ENCODE measurements at places on chromosomes 7 and 10.

- no peak for DNase-seq
Observed at GRCh38 chr10:79126351-79127080, 57.8 kb downstream of the ZMIZ1 start.

DNA sequence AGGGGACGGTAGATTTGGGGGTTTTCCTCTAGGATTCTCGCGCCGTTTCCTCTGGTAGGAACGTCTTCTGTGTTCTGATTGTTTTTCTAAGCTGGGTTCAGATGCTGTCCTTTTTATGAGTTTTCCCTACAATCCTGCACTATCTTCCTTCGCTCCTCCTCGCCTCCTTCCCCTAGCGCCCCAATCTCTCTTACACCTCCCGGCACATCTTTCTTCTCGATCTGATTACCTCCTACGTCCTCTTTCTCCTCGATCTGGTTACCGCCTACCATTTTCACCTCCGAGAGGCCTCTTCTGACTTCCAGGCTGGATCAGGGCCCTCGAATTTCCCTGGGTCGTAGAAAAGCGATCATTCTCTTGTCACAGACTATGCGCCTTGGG lies 413 bp downstream of the BUD31 start:
- DNase-seq: no peak

- DNase-seq: no peak
Observed at GRCh38 chr7:146057958-146058357, 58.6 kb upstream of the CNTNAP2 start.

- DNase-seq: peak; percentile 90
Observed at GRCh38 chr7:55977831-55978230, 13.4 kb downstream of the NIPSNAP2 start.

DNA sequence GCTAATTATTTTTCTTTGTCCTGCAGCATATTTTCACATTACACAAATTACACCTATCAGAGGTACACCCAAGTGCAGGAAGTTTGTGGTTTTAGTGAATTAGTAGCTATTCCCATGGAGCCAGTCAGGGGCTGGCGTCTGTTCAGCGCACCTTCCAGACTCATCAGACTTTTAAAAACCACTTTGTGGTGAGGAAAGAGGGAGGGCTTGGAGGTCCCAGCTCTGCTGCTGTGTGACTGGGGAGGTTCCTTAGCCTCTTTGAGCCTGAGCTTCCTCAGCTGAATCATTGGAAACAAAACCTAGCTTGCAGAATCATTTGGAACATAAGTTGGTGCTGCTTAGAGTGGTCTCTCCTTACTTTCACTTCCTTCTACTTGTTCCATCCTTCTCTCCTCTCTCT lies 175.4 kb downstream of the SORCS3 start:
- DNase-seq: no peak

DNA sequence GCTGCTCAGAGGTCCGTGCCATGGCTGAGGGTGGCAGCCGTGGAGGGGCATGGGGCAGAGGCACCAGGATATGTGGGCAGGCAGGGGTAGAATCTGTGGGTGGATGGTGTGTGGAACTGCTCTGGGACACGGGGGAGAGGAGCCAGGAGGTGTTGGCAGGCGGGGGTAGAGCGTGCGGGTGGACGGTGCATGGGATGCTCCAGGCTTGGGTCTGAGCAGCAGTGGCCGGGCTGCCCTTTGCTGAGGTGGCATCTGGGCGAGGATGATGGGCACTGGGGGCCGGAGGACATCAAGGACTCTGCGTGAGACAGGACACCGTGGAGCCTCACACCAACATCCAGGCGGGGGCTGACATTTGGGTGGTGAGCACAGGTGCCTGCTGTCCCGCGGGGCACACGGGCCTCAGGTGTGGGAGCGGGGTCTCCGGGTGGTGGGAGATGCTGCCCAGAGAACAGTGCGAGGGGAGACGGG lies 46.2 kb downstream of the JAKMIP3 start:
- no peak for DNase-seq

DNA sequence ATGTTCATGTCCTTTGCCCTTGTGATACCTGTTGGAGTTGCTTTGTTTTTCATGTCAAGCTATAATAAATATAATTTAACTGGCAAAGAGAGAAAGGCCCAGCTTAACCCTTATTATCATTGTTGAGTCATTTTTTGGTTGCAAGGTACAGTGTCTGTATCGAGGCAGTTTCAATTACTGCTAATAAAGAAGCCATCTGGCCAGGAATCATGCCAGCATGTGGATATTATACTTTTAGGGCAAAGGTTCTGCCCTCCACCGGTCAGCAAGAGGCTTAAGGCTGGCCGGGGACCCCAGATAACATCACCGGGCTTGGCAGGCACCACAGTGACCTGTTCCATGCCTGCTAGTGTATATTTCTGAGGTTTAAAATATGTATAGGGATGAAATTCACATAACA lies 9.0 kb upstream of the CYP3A4 start:
- DNase-seq: no peak

GRCh38 chr7:140639366-140640053 lies 1.1 kb downstream of the DENND2A start:
- no peak for DNase-seq

- DNase-seq: no peak
Observed at GRCh38 chr7:30612658-30613265, 18.1 kb downstream of the GARS1 start.

GRCh38 chr7:30831227-30831626 lies 60.0 kb downstream of the MINDY4 start:
- DNase-seq: no peak

- no peak for DNase-seq
Observed at GRCh38 chr7:5442757-5443305, 19.2 kb upstream of the TNRC18 start.

DNA sequence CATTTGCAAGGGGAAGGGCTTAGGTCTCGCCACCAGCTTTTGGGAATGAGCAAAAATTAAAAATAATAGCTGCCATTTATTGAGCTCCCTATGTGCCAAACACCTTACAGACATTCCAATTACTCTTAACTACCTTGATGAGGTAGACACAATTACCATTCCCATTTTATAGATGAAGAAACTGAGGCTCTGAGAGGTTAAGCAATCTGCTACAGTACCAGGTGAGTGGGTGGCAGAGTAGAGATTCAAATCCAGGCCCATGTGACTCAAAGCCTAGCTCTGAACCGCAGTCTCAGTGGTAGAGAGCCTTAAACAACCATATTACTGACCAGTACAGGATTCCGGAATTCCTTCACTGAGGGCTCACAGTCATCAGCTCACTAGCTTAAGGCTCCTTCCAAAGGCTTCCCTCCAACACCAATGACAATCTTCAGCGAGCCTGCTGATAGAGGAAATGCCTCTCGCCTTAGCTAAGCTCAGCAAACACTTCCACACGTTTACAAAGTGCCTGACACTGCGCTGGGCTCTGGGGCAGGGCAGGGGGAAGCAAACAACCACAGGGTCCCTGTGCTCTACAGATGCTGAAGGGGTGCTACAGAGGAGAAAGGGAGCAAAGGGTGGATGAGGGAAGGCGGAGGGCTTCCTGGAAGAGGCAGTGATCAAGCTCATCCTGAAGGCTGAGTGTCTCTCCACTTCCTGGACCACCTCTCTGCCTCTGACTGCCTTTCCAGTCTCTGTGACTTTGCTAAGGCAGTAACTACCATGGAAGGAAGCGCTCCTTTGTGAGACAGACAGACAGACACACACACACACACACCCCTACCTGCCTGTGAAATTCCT lies 7.4 kb downstream of the LRRC20 start:
- peak; percentile 39 for DNase-seq

- no peak for DNase-seq
Observed at GRCh38 chr10:55404094-55404493, 603.1 kb upstream of the PCDH15 start.

DNA sequence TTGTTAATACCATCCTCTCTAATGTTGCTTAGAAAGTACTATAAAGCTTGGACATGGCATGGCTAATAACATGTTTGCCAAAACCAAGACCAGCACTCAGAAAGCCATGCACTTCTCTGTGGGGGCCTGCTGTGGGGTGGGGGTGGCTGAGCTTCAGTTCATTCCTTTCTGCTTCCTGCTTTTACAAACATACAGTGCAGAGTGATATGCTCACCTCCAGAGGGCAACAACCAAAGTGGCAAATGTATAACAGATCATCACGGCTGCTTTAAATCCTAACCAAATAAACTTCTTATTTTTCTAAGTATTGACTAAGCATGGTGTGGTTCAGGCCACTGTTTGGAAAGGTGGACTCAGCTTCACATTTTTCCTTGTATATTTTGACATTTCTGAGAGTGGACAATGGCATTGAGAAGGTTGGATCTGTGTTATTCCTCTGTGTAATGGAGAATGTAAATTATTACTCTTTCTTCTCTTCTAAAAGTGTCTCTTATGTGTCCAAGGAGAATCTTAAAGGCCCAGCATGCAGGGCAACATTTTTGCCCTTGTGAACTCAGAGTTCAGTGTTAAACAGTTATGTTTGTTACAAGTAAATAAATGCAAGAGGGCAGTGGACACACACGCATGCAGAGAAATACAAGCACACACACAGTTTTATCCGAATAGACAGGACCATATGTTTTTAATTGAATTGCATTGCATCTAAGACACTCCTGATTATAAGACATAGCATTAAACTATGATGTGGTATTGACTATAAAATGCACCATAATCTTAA lies 186.1 kb downstream of the HERPUD2 start:
- DNase-seq: no peak

- DNase-seq: peak; percentile 71
Observed at GRCh38 chr10:110456046-110456445, 41.7 kb upstream of the DUSP5 start.

GRCh38 chr7:158024351-158024715 lies 563.3 kb downstream of the PTPRN2 start:
- DNase-seq: no peak

DNA sequence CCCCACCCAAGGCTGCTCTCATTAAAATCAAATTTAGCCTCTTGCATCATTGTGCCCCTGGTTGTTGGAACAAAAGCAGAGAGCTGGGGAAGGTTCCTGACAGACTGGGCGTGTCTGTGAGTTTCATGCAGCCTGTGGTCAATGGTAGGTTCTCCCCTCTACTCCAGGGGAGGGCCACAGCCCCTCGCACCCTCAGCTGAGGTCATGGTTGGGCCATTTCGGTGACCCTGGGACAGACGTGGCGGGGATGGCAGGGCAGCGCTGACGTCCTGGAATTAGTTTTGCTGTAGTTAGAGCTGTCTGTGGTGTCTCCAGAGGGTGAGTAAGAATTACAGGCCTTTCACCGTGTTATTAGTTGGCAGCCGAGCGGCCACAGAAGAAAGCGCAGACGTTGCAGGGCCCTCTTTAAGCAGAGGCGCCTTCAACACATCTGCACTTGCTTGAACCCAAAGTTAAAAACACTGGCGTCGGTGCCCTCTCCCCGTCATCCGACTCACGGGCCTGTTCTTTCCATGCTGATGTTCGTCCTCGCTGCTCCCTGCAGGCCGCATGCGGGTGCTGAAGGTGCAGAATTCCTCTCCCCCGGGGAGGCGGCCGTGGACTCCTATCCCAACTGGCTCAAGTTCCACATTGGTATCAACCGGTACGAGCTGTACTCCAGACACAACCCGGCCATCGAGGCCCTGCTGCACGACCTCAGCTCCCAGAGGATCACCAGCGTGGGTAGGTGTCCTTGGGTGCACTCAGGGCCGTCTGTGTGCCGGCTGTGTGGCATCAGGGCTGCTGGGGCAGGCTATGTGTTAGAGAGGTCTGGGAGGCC lies 2.8 kb downstream of the FAM20C start:
- DNase-seq: no peak

- no peak for DNase-seq
Observed at GRCh38 chr10:121063744-121064143, 212.6 kb downstream of the WDR11 start.

DNA sequence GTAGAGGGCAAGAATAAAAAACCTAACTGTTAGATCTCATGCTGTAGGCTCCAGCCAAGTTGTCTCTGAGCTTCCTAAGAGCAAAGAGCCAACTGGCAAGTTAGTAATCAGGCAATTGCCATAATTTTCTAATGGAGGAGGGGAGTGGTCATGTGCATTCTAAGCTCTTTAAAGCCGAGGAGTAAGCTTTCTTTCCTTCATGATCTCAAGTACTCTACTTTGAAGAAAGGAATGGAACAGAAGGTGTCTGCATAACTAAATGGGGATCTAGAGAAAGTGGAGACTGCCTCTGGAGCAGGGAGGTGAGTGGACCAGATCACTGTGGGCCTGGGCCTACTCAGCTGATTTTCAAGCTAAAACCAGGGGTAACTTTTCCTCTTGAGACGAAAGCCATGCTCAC lies 37.7 kb upstream of the TOMM7 start:
- no peak for DNase-seq

DNA sequence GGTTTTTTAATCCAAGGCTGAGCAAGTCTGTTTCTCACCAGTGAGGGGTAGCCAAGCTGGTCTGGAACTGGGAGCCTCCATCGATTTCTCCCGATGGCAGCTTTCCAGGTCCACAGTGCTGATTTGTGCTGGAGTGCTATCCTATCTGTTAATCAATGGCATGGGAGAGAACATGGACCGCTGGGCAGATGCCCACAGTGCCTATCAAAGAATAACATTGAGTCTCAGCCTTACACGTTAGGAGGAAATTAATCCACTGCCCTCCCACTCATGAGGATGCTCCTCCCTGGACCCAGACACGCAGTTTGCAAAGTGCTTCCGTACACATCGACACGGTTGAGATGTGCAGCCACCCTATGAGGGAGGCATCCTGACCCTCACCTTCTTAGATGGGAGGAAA lies 36.0 kb upstream of the CUX1 start:
- no peak for DNase-seq

DNA sequence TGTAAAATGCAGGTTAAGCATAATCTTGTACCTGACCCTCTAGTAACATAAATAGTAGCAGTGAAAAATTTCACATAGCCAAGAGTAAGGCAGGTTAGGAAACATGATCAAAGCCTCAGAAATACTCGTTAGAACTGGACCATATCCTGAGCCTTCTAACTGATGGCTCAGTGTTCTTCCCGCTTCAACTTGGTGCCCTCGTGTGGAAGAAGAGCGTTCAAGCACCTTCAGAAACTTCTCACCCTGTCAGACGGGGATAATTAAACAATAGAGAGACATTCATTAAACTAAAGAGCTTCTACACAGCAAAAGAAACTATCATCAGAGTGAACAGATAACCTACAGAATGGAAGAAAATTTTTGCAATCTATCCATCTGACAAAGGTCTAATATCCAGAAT lies 124.5 kb downstream of the MYOF start:
- no peak for DNase-seq

DNA sequence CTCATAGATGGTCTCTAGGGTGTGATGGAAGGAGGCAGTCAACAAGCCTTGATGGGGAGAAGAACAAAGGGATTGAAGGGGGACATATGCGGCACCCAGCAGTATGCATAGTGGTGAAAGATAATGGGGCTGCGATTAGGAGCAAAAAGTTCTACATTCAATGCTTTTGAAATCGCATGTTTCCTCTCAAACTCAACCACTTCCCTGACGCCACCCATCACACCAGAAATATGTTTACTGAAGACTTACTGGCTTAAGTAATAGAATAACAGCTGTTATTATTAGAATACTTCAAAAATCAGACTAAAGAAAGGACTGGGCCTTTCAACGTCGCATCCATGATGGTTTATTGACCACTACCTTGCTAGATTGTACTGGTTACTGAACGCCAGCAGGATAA lies 31.5 kb downstream of the MKRN1 start:
- no peak for DNase-seq

All from dermis microvascular lymphatic vessel endothelial cell (primary cell).